ENCODE measurements at places on chromosomes 7 and 10.

DNA sequence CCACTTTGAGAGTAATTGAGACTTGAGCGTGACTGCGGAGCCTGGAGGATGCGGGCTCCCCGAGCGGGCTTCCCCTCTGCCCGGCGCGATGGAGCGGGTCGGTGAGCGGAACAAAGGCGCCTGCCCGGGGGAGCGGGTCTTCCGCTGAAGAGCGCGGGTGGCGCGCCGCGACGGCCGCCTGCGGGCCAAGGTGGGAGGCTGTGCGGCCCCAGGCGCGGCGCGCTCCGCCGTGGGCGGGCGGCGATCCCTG is at the start of gene GALNT17:
Gene GALNT17 (plus strand): TSS at position 18 of the 250 bp plus-strand sequence.
- no peak for DNase-seq

GRCh38 chr7:125670926-125671572 is 741.4 kb upstream of the POT1 start:
- DNase-seq: no peak

GRCh38 chr7:91411060-91411459 is 146.8 kb downstream of the FZD1 start:
- no peak for DNase-seq

DNA sequence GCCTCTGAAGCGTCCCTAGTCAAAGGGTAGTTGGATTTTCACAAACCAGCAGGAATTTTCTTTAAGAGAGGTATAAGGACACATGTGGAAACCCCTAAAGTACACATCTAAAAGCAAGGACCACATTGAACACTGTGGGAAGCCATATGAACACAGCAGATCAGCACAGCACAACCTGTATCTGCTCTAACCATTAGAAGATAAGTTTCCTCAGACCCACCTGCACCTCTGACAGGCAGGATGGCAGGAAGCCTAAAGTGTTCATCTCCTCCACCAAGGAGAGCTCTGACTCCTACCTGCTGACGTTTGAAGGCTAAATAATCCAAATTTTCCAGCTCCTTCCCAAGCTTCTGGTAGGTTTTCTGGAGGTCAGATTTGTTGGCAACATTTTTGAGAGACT is 174.4 kb downstream of the CTNNA3 start:
- no peak for DNase-seq

DNA sequence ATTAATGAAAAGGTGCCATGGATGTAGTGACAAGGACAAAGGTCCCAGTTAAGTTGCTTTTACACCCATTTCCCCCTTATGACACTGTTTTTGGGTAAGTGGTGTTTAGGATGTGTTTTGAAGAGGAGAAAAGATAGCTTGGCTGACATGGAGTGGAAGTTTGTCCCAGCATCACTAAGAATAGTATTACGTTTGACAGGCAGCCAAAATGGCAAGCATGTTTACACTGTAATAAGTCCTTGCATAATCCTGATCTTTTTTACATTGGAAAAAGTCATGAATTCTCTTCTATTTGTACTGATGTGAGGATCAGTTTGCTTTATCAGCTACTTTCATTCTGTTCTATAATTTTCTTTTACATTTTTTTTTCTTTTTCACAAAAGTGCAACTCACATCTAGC is 137.8 kb downstream of the CHRM2 start:
- DNase-seq: no peak

- no peak for DNase-seq
Measured at GRCh38 chr10:64086083-64086767, 565.0 kb downstream of the REEP3 start.

DNA sequence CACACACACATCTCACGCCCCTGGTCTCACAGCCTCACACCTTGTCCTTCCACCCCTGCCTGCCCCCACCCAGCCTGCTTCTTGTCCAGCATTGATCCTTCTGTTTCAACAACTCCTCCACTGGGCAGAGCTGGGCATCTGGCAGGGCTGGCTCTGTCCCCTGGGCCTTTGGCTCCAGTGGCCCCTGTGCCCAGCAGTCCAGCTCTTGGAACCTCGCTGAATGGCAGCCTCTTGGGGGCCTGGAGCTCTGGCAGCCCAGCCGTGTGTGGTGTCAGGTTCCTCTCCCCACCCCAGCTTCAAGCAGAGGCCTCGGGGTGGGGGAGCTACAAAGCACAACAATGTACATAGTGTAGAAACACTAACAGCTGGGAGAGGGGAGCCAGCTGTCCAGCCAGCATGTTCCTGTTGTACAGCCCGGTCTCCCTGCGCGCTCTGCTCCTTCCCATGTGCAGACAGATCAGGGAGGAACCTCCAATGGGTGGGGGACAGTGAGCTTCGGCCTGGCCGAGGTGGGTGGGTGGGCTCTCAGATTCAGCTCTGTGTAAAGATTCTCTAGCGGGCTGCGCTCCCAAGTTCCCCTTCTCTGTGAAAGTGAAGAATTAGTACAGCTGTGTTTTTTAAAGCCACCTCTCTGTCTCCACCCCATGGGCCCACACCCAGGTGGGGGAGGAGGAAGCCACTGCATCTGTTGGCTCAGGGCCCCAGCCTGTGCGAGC is 19.4 kb downstream of the ZMIZ2 start:
- DNase-seq: no peak

DNA sequence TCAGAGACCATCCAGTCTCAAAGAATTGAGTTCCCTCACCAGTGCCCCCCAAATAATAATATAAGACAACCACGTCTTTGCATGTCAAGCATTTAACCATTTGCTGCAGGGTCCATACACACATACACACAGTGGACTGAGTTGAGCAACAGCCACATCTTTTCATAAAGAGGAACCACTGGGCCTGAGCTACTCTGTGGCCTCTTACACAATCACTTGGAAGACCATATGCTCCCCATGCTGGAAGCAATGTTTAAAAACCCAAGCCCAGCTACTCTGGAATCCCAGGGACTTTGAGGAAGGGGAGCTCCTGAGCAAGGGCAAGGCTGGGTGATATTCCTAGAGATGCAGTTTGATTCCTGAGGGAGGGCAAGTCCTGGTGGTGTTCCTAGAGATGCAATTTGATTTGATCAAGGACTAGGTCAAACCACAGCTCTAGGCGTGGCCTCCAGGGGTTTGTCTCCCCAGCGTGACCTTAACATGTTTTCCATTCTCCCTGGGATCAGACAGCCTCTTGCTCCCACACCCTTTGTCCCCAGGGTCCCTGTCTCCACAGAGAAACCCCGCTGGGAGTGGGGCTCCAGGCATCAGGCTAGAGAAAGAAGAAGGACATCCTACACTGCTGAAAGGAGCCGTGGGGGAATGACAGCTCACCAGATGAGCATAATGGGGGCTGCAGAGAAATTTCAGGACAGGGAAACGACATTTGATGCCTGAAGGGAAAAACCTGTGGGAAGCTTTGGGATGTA is 376.2 kb upstream of the MGMT start:
- DNase-seq: peak; percentile 3

GRCh38 chr10:78316451-78316931 is 282.8 kb downstream of the RPS24 start:
- DNase-seq: no peak

DNA sequence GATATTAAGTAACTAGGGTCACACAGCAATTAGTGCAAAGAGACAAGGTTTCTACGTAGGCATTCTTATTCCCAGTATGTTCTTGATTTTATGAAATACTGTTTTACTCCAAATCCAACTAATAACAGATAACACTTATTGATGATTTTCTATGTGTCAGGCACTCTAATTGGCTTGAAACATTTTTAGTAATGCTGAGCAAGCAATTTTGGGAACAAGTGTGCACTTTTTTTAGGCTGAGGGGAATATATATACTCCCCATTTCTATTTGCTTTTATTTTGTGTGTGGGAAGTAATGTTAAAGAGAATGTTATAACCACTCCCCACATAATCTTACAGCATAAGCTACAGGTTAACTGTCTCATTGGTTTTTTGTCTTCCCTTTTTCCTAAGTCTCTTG is 4.2 kb upstream of the SORCS1 start:
- no peak for DNase-seq

DNA sequence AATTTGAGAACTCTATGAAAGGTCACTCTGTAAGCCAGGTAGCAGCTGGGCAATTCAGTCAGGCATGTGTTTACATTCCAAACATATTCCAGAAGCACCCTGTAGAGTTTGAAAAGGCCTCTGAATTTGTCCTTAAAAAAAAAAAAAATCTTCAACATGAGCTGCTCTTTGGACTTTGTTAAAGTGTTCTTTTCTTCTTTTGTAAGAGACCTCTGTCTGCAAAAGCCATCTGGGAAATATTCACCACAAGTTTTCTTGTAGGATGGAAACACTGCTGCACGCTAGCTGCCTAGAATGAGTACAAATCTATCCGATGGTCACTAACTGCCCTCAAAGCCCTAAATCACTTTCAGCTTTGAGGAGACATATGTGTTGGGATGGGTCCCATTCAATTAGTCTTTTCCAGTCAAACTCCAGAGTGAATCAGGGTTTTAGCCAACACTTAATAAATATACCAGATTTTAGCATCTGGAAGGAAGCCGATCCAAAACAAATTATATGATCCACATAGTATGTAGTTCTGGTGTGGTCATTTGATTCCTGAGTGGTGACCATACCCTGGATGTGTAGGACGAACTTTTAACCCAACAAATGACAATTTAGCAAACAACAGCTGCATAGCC is 85.9 kb downstream of the CD36 start:
- no peak for DNase-seq

DNA sequence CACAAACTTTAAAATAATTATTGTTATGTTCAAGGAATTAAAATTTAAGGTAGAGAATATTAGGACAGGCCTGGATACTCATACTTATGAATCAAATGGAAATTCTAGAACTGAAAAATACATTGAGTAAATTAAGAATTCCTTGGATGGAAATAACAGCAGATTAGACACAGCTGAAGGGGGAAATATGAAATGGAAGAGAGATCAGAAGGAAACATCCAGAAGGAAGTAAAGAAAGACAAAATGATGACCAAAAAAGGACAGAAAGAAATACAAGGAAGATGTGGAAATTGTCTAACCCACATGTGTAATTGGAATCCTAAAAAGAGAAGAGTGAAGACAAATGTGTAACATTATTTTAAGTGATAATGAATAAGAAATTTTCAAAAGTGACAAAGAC is 128.9 kb downstream of the ATRNL1 start:
- DNase-seq: no peak

DNA sequence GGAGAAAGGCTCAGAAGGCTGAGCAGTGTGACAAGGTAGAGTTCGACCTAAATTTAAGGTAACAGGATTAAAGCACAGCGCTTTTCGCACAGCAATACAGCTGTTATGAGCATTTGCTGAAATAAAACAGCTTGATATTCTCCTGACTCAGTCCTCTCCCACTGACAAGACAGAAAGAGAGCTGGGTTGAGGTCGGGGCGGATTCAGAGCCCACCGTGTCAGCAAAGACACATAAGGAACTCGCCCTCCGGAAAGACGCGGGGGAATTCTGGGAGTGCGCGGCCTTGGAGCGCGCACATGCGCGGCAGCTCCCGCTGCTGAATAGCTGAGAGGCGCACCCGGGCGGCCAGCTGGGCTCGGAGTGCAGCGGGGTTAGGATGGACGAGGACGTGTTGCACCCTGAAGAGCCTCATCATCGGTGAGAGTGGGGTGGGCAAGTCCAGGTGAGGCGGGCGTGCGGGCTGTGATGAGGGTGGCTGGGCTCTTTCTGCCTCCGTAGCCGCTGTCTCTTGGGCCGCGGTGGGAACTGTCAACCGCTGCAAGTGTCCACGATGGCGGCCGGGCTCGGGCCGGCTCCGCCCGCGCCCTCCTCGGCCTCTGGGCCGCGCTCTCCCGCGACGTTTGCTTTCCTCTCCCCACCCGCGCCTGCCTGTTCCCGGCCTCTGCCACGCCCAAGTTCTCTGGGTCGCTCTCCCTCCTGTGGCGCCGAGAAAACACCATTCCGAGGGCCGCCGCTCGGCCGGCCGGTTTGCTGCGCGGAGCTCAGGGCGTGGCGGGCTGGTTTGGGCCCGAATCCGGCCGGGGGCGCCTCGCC is 120.6 kb downstream of the LYZL1 start:
- peak; percentile 42 for DNase-seq

GRCh38 chr10:34045571-34046190 is 711.2 kb upstream of the NRP1 start:
- DNase-seq: no peak

- DNase-seq: no peak
Measured at GRCh38 chr10:97124211-97124610, 61.5 kb downstream of the SLIT1 start.

- no peak for DNase-seq
Measured at GRCh38 chr7:95620631-95621030, 24.3 kb upstream of the PDK4 start.

DNA sequence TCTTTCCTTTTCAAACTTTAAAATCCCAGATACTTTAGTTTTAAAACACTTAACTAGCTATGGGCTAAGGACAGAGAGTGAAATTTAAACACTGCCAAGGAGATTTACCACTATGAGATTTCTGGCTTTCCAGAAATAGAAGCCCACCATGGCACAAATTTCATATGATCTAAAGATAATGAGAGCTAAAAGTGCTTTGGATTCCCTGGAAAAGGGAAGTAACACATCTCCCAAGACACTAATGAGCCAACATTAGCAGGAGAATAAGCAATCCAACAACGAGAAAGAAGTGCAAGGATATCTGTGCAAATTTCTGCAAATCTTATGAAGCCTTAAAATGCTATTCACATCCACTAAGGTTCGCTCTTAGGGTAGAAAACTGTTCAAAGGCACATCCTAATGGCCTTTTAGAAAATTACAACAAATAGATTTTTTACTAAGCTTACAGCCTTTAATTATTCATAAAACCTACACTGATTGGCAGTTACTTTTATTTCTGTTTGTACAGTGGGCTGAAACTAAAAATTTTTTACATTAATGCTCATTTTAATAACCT is 100.3 kb downstream of the RAPGEF5 start:
- no peak for DNase-seq

GRCh38 chr7:138072726-138073125 is 3.5 kb upstream of the AKR1D1 start:
- no peak for DNase-seq

GRCh38 chr10:43155221-43155620 is 17.0 kb downstream of the CSGALNACT2 start:
- no peak for DNase-seq

DNA sequence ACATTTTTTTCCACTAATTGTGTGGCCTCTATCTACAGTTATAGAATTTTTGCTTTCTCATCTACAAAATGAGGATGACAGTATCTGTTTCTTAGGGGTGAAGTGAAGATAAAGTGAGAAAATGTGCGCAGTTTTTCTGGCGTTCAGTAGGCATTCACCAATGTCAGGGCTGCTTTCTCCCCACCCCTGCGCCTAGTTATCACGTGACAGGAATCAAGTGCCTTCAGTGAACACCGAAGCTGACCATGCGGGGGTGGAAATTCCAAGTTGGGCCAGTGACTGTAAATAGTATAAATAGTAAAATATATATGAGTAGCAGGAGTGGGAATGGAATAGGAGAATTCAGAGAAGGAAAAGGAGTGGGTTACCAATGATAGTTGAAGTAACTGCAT is 77.4 kb downstream of the TAF3 start:
- DNase-seq: no peak

GRCh38 chr10:36681751-36682632 is 443.4 kb upstream of the ANKRD30A start:
- no peak for DNase-seq

DNA sequence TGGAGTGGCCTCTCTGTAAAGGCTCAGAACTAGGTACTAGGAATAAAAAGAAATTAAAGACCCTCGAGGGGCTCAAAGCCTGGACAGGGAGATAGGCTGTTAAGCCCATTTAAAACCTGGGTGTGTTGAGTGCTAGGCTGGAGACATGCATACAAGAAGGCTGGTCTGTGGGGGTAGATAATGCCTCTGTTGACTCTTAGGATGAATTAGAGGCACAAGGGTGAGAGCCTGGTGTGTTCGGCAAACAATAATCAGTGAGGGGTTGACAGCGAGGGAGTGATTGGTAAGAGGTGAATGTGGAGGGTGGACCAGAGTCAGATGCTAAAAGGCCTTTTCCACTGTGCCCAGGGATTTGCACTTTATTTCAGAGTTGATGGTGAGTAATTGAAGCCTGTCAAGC is 12.7 kb downstream of the GSTO2 start:
- no peak for DNase-seq

- peak; percentile 15 for DNase-seq
Measured at GRCh38 chr7:80060218-80060806, 74.3 kb upstream of the GNAI1 start.

Data from KG1 (cell line).